ENCODE measurements at places on chromosomes 6 and 20.

- peak; percentile 67 for DNase-seq
Measured at GRCh38 chr6:53464927-53465460, 79.9 kb downstream of the GCLC start.

GRCh38 chr20:45345104-45345936, 2.9 kb downstream of the SDC4 start:
- DNase-seq, result no peak

DNA sequence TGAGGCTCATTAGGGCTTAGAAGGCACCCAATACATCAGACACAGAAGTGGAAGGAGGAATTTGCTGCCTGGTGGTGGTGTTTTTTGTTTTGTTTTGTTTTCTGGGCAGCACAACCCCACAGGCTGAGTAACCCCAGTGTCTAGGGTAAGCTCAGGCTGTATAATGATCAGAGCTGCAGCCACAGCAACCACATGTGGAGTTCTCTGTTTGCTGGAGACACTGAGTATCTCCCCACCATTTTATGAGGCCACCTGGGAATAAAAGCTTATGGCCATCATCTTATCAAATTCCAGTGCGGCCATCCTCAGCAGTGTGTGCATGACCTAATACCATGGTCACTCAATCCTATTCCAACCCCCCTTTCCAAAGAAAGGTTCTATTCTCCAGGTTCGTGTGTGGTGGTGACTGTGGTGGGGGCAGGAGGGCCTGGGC, 3.4 kb upstream of the DLL1 start:
- no peak for DNase-seq

GRCh38 chr6:30957716-30958115, 16.9 kb downstream of the MUCL3 start:
- no peak for DNase-seq

- peak; percentile 30 for DNase-seq
Measured at GRCh38 chr6:100176311-100176950, 182.4 kb upstream of the MCHR2 start.

DNA sequence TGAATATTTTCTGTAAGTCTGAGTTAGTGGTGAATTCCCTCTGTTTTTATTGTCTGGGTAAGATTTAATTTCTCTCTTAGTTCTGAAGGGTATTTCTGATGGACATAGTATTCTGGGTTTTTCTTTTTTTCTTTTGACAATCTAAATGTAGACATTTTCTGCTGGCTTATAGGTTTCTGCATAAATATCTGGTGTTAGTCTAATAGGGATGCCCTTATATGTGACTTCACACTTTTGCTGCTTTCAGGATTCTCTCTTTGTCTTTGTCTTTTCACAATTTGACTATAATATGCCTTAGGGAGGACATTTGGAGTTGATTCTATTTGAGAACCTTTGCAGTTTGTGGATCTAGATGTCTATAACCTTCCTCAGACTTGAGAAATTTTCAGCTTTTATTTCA, 667.2 kb downstream of the EPHA7 start:
- no peak for DNase-seq

DNA sequence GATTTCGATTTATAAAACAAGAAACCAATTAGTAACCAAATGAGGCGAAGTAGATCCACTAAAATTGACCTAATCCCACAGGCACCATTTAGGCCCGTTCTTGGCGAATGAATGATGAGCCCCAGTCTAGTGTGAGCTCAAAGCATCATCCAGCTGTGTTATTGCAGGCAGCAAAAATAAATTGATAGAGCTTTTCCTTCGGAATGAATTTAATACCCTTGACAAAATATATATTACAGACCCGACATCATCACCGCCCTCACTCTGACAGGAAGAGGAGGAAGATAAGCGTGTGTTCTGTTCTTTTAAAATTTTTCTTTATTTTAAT, 7.8 kb downstream of the SIM1 start:
- no peak for DNase-seq

DNA sequence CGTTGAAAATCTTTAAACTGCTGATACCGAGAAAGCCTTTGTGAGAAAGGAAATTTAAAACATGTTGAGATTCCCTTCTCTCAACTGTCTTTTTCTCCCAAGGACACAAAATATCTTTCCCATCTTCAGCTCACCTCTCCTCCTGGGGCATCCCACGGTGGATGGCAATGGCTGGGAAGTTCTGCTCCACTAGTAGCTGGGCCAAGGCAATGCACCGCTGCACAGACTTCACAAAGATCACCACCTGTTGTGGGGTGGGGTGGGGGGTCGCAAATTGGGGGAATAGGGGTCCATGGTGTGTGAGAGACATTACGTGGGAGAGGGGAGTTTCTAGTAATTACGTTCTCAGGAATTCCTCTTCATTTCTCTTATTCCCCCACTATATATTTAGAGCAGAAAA, 2.4 kb downstream of the MCCD1 start:
- no peak for DNase-seq

- DNase-seq, result peak; percentile 39
Measured at GRCh38 chr20:52783769-52784168, 188.4 kb upstream of the TSHZ2 start.

DNA sequence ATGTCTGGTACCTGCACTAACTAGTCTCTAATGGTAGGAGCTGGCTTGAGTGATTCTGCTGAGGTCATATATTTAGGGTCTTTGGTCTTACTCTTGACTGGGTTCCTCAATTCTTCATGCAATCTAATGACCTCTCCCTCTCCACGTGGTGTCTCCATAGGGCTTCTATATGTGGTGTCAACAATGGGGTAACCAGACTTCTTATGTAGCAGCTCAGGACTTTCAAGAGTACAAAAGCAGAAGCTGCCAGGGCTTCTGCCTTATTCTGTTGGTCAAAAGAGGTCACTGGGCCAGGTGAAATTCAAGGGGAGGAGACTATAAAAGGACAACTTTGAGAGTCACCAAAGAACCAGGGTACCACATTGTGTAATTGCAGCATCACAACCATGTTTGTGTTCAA, 54.3 kb downstream of the NUS1 start:
- no peak for DNase-seq

DNA sequence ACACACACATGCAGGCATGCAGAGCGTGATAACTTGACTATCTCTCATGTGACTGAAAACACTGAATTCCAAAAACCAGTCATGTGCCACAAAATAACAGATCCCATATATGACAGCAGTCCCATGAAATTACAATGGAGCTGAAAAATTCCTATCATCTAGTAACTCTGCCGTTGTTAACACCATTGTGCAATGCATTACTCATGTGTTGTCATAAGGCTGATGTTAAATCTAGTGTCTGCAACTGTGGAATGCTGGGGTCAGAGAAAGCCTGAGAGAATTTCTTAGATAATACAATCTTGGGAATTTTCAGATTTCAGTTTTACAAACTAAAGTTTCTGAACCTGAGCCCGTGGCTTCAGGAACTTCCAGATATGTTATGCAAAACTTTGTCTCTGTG, 70.2 kb downstream of the LYRM4 start:
- DNase-seq, result no peak

DNA sequence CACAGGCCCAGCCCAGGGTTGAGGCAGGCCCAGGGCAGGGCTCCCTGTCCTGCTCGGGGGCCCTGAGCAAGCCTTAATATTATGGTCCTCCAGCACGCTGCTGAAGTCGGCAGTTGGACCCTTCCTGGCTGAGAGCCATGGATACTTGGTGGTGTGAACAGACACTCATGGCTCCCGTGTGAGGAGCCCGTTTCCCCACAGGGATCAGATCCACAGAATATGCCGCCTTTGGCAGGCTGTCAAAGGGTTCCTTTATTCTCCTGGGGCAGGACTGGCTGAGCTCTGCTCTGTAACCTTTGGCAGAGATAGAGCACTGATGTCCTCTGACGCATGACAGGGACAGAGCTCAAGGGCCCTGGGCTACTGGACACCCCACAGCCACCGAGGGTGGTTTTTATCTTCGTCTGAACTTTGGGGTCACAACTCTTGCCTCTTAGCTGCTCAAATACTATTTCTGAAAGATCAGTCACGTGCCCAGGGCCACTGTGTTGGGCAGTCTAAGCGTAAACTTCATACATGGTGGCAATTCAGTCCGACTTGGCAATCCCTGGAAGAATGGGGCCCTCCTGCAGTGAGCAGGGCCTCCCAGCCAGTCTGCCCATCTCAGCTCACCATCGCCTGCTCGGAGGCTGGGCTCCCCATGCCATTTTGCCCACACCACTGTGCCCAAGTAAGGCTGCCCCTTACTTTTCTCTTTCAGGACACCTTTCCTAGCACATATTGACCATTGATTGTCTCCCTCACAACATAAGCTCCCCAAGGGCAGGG, 49.1 kb downstream of the TTI1 start:
- no peak for DNase-seq

DNA sequence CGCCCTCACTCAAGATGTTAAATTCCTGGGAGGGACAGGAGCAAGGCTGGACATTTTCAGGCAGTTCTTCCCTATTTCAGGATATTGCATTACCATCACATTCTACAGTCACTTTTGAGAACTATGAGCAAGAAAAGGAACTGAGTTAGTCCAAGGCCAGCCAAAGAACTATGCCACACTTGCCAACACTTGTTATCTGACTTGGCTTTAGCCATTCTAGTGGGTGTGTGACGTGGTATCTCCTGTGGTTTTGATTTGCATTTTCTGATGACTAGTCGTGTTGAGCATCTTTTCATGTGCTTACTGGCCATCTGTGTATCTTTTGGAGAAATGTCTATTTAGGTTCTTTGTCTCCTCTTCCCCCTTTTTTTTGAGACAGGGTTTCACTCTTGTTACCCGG, 12.0 kb downstream of the XRN2 start:
- peak; percentile 86 for DNase-seq

DNA sequence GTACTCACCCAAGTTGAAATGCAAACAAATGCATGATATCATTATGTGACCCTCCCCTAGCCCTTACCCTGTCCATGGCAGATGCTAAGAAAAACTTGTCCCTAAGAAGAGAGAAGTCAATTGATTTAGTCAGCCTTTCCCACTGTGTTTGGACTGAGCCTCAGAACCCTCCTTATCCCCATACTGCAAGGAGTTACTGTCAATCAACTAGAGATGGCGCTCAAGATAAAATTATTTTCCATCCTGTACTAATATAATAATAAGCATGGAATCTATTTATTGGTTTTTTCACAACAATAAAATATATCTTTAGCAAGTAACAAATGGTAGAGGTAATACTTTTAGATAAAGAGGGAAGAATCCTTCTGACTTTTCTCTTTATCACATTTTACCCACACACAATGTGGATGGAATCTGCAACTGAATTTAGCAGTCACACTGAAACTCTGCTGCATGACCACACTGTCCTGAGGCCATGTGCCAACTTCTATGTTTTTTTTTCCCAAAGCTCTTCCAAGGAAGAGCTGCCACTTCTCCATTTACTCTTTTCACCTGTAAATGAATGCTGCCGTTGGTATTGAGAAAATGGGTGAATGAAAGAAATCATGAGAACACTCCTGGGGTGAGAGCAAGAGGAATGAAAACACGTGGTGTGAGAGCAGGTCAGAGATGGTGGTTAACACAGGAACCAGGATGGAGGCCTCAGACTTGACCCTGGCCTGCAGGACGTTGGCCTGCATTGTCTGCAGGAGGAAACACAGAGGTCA, 10.5 kb downstream of the NT5E start:
- no peak for DNase-seq

DNA sequence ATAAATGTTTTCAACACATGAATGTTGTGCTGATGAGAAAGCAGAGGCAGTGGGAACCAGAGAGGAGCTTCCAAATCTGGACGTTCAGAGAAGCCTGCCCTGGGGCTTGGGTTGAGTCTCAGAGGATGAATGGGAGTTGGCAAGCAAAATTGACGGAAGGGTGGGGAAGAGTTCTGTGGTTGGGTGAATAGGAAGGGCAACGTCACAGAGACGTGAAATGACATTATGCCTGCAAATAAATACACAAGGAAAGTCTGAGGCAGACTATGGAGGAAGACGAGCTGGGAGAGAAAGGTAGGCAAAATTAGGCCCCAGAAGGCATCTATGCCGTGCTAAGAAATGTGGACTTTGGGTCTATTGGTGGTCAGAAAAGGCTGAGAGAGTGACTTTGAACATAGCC, 25.2 kb upstream of the SGK1 start:
- no peak for DNase-seq

- no peak for DNase-seq
Measured at GRCh38 chr6:52566853-52567279, 10.0 kb downstream of the TRAM2 start.

- DNase-seq, result no peak
Measured at GRCh38 chr6:26094036-26094435, 6.8 kb downstream of the HFE start.

DNA sequence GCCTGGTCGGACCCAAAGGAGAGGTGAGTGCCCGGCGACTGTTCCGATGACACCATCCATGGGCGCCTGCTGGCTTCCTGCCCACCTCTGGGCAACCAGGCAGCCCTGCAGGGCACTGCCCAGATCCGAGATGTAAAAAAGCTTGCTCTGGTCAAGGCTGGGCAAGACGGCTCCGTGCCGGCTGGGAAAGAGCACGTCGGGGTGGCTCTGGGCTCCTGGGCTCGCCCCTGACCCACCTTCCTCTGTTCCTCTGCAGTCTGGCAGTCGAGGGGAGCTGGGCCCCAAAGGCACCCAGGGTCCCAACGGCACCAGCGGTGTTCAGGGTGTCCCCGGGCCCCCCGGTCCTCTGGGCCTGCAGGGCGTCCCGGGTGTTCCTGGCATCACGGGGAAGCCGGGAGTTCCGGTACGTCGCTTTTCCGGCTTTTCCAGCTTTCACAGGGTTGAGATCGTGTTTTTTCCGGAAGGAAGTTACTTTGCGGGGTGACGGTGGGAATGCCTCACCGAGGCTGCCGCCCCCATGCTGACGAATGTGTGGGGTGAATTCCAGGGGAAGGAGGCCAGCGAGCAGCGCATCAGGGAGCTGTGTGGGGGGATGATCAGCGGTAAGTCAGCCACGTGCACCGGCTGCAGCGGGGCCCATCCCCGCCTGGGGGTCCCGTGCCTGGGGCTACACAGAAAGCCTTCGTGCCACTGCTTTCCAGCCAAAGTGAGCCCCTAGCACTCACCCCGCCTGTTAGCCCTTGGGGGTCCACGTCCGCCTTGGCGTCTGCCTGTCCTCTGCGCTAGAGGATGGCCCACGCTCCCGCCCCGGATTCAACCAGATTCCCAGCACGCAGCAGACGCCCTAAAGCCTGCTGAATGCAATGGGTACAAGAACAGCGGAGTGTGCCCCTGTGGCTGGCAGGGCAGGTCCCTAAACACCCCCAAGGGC, 19.3 kb downstream of the COL9A3 start:
- DNase-seq, result no peak

DNA sequence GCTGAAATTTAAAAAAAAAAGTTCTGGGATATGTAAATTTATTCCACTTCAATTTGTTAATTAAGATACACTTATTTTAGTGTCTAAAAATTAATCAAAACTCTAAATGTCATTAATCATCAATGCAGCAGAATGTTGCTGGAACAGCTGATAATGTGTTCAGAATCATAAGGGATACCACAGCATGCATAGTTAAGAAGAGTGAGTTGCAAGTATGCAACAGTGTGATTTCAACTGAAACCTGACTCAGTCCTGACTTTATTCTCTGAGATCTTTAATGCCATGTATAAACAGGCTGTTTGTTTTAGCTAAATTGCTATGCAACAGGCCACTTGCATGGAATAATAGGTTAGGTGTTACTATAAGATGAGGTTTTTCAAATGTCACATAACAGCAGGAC, 1.4 kb downstream of the GRIK2 start:
- DNase-seq, result no peak

- DNase-seq, result no peak
Measured at GRCh38 chr6:161212902-161213301, 61.0 kb downstream of the AGPAT4 start.

- DNase-seq, result peak; percentile 4
Measured at GRCh38 chr6:106056060-106056745, 29.9 kb upstream of the PRDM1 start.

- DNase-seq, result no peak
Measured at GRCh38 chr6:13243033-13243432, 85.3 kb downstream of the TBC1D7 start.

- no peak for DNase-seq
Measured at GRCh38 chr6:134632024-134632423, 314.1 kb upstream of the SGK1 start.
